ENCODE measurements at places on chromosomes 2 and 18.

GRCh38 chr2:12624905-12625598 lies 91.7 kb upstream of the TRIB2 start:
- DNase-seq, result no peak

GRCh38 chr2:70959851-70960832 lies 18.3 kb upstream of the ANKRD53 start:
- DNase-seq, result no peak

- no peak for DNase-seq
These were observed 11.2 kb upstream of the GYPC start for GRCh38 chr2:126644630-126645191.

DNA sequence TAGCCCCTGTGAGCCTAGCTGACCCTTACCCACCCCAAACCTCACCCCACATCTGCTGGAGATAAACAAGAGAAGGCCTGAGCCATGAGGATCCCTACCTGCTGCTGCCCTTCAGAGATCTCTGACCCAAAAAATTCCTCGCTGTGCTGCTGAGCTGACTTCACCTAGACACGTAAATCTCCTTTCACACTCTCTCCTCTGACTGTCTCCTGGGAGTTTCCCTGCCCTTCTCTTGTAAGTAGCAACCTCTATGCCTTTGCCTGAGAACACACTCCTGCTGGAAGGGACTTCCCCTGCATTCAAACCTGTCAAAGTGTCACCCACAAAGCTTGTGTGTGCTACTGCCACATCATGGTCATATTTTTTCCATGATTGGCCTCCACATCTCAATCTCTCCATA lies 134.2 kb upstream of the NOL4 start:
- no peak for DNase-seq

GRCh38 chr2:12061286-12062052 lies 315.0 kb downstream of the LPIN1 start:
- DNase-seq, result no peak

- no peak for DNase-seq
These were observed 76.2 kb downstream of the STK39 start for GRCh38 chr2:168171059-168171762.

GRCh38 chr2:46854260-46854659 lies 61.3 kb downstream of the MCFD2 start:
- DNase-seq, result no peak

- no peak for DNase-seq
These were observed 15.0 kb downstream of the GPR55 start for GRCh38 chr2:230909841-230910545.

DNA sequence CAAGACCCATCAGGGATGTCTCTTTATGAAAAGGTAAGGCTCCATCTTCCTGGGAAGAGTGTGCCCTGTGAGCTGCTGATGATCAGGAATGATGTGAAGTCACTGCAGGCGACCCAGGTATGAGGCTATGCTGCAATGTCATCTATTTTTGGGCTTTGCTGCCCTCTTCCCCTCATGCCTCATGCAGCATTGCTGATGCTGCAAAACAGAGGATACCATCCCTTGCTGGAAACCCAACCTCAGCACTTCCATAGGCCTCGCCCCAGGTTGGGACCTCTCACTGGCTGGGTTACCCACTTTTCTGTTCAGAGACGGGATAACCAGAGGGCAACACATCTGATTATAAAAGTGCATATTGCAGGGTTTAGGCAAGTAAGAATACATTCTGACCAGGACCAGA lies 255.8 kb downstream of the L3MBTL4 start:
- no peak for DNase-seq

- DNase-seq, result no peak
These were observed 572.0 kb upstream of the ZEB2 start for GRCh38 chr2:145091967-145092366.

- DNase-seq, result no peak
These were observed 45.5 kb downstream of the HNRNPLL start for GRCh38 chr2:38557217-38557616.

- no peak for DNase-seq
These were observed 455.7 kb upstream of the TCF4 start for GRCh38 chr18:56043641-56044061.

- DNase-seq, result no peak
These were observed 77.0 kb downstream of the KYNU start for GRCh38 chr2:142954493-142954892.

DNA sequence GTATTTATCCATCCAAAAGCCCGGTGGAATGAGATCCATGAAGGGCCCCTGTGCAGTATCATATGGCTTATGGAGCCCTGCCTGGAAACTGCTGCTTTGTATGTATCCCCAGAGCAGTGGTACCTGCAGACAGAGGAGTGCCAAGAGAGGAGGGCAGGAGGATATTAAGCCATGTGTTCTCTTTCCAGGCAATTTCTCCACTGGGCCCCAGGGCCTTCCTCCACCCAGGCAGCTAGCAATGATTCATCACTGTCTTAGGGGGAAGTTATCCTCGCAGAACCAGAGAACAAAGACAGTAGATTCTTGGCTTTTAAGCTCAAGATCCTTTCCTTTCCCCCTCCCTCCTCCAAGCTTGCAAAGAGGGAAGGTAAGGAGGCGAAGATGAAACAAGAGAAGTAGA lies 98.1 kb downstream of the LRRC30 start:
- DNase-seq, result no peak

GRCh38 chr2:214629875-214630274 lies 179.6 kb downstream of the BARD1 start:
- DNase-seq, result no peak

GRCh38 chr2:231621051-231621879 lies 28.6 kb downstream of the TEX44 start:
- DNase-seq, result peak; percentile 36

GRCh38 chr18:24968238-24968775 lies 383.7 kb downstream of the ZNF521 start:
- no peak for DNase-seq

- no peak for DNase-seq
These were observed 49.1 kb downstream of the NHEJ1 start for GRCh38 chr2:219111375-219112061.

DNA sequence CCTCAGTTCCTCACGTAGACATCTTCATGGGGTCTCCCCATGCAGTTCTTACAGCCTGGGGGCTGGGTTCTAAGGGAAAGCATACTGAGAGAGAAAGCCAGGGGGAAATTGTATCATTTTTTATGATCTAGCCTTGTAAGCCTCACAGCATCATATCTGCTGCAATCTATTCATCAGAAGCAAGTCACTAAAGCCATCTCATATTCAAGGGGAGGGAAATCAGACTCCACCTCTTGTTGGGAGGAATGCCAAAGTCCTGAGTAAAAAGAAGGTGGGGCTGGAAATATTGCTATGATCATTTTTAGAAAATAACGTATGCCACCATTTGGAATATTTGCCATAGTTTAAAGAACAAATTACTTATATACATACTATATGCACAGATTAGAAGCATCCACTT lies 304.6 kb downstream of the TXNL1 start:
- no peak for DNase-seq

GRCh38 chr2:136045835-136046570 lies 60.6 kb upstream of the DARS1 start:
- no peak for DNase-seq

DNA sequence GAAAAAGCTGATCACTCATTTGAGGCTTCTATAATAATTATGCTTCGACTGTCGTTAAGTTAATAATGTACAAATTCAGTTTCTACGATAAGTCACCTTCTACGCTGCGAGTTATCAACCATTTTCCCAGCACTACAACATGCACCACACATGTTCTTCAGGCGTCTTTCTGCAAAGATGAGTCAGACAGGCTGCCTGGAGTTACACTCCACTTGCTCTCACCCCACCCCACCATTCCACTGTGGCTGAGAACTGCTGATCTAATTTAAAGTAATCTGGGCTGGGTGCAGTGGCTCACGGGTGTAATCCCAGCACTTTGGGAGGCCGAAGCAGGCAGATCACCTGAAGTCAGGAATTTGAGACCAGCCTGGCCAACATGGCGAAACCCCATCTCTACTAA lies 218.6 kb downstream of the DYM start:
- no peak for DNase-seq

DNA sequence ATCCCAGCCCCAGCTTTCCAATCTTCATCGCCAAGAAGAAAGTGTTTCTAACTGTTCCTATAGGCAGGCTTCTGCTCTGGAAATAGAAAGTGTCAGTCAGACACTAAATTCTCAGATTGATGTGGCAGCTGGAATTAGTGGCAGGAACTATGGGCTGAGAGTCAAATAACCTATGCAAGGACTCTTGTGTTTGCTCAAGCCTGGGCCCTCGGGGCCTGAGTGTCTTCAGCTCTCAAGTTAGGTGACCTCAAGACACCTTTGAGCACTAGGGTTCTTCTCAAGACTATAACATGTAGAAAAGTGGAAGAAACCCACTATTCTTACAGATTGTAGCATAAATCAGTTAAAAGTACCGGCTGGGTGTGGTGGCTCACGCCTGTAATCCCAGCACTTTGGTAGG lies 694.5 kb downstream of the RNF144A start:
- no peak for DNase-seq

GRCh38 chr2:203705178-203705577 lies 1.3 kb upstream of the CD28 start:
- no peak for DNase-seq

GRCh38 chr2:167424221-167424620 lies 535.9 kb downstream of the XIRP2 start:
- DNase-seq, result no peak

- no peak for DNase-seq
These were observed 181.6 kb upstream of the PXDN start for GRCh38 chr2:1925928-1926327.

- DNase-seq, result no peak
These were observed 249.5 kb upstream of the TANK start for GRCh38 chr2:160910681-160911080.

GRCh38 chr2:18154259-18154658 lies 275.8 kb downstream of the KCNS3 start:
- DNase-seq, result no peak

DNA sequence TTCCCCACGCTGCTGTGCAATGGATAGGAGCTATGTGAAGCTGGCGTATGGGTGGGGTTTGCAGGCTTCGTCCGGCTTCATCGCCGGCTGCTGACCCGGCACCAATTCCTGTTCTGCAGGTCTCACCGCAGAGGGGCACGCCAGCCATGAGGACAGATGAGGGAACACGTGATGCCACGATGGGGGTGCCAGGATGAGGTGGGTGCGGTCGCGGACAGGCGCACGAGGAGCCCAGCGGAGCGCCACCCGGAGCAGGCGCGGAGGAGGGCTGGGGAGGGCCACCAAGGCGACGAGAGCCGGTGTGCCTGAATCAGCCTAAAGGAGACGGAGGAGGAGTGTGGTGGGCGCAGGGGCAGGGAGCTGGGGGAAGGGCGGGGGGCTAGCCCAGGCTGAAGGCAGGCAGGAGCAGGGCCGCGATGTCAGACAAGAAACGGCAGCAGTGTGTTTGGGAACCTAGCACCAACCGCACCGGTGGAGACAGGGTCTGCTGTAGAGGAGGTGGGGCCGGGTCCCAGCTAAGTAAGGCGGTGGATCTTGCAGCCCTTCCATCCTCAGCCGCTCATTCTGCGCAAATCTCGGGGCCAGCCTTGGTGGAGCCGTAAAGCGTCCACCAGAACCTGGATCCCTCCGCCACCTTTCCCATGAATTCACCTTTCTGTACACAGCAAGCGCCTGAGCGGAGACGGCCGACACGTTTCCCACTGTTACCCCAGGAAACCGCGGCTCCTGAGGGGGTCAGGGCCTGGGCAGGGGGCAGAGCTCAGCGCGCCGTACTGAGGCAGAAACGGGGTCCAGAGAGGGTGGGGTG lies 17.0 kb upstream of the CD8A start:
- DNase-seq, result peak; percentile 43

DNA sequence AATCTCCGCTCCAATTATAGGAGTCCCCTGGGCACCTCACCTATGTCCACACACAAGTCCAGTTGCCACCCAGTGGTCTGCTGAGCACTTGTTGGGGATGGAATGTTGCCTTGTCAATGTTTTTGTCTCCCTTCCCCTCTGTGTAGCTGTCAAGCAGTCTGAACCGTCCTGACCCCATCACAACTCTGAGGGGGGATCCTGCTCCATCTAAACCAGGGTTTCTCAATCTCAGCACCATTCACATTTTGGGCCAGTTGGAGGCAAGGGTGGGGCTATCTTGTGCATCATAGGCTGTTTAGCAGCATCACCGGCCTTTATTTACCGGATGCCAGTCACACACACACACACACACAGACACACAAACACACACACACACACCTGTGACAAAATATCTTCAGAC lies 53.0 kb downstream of the CYP26B1 start:
- no peak for DNase-seq

DNA sequence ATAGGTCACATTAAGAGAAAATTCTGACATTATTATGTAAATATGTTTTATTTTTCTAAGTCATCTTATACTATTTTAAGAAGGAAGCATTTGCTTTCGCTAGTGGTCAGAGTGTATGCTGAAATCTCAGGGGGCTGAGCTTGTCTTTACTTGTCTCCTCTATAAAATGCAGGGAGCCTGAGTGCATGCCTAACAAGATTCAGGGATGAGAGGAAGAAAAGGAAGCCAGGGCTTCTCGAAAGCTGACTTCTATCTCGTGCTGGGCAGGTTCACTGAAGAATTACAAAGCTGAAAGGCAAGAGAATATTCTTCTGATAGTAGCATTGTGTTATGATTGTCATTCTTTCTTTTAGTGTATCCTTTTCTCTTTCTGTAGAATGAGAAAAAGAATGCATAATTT lies 467.4 kb downstream of the SOX11 start:
- no peak for DNase-seq

DNA sequence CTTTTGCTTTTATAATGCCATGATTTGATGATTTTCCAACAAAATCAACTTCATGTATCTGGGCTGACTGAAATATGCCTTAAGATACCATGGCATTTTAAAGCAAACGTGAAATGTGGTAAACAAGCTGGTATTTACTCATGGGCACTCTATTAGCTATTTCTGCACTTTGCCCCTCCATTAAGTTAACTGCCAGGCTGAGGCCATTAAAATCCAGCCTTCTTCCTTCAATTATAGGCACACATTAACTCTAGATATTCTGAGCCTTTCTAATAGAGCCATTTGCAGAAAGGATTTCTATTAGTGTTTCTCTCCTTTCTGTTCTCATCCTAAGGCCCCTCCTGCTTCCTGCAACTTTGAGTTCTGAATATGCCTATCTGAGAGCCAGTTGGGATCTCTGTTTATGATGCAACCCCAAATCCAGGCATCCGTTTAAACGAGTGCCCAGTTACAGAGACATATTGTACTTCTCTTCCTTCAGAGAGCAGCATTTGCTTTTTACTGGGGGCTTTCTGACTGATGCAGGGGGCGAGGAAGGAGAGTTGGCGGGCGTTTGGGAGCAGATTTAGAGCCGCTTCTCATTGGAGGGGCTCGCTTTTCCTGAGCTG lies 1.6 kb upstream of the KCNJ3 start:
- DNase-seq, result no peak
